ENCODE measurements at places on chromosomes 6 and 20.
A peak's percentile ranks its signal among the peaks of the same experiment; 100 is the strongest.

DNA sequence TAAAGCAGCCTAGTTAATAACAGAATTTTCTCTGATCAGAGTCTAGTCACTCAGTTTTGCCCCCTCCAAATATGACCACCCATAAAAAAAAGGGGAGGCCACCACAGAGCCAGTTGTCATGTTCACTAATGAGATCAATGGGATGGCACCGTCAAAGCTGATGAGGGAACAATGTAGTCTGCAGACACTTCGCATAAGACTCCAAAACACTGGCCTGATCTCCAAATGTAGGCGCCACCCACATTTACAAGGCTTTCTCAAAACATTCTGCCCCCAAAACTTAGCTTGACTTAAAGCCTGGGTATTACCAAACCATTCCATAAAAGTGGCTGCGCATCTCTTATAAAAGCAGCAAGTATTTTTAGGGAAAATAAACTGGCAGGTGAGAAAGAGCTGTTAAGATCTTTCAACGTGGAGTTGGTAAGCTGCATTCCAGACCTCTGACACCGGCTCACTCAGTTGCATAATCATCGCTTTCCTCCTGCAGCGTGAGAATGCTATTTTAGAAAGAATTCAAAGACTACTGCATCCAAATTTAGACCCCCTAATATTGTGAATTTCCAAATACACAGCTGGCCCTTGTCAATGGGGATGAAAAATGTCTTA, 59.3 kb downstream of the TBC1D7 start:
- no peak for DNase-seq

- no peak for DNase-seq
Measured at GRCh38 chr20:1824181-1824580, 71.0 kb upstream of the SIRPA start.

DNA sequence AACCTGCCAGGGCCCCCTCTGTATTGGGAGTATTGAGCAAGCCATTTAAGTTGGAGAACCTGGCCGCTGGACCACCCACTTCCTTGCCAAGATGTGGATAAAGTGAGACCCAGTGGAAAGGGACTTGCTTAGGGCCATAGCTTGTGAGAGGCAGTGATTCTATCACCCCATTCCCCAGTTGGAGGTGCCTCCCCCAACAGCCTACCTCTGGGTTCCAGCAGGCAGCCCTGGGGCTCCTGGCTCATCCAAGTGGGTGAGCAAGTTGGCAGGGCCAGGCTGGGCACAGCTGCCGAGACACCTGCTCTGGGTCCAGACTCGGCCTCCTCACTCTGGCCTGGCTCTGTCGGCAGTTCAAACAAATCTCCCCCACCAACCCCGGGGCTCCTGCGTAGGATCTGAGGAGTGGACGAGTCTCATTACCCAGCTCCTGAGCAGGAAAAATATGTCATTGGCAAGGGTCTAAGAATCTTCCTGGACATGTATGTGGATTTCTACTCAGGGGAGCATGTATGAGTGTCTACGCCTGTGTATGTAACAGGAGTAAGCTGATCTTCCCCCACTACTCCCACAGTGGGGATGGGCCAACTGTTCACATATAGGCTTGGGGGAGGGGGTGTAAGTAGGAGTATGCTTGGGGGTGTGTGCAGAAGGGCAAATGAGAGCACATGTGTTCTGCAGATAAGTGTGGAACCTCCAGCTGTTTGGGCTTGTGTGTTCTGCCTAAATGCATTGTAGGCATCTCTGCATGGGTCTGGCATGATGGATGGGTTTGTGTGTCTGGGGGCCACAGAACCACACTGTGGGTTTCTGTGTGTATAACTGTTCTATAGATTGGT, 1.9 kb downstream of the ID1 start:
- no peak for DNase-seq

- no peak for DNase-seq
Measured at GRCh38 chr20:46696791-46697279, 7.6 kb upstream of the TP53RK start.

DNA sequence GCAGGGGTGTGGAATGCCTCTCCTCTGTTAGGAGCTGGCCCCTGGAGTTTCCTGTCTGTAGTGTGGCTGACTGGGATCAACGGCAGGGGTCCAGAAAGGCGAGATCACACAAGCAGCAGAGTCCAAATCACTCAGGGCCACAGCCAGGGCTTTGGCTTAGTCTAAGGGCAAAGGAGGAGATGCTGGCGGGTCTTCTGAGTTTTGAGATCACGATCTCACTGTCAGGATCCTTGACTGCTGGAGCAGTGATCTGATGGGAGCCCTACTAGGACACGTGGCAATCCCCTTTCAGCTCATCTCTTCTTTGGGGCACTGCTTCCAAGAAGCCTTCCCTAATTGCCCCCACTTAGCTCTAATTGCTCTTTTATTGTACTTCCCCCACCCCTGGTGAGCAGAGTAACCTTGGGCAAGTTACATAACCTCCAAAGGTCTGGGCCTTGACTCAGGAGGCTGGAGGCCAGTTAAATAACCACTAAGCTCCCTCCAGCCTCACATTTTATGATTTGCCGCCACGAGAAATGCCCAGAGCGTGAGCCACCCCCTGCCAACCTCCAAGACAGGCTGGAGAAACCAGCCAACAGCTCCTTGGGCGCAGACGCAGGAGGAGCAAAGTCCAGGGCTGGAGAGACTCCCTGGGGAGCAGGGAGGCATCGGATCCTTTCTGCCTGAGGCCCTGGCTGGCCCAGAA, 12.0 kb downstream of the KCNK5 start:
- DNase-seq = no peak

DNA sequence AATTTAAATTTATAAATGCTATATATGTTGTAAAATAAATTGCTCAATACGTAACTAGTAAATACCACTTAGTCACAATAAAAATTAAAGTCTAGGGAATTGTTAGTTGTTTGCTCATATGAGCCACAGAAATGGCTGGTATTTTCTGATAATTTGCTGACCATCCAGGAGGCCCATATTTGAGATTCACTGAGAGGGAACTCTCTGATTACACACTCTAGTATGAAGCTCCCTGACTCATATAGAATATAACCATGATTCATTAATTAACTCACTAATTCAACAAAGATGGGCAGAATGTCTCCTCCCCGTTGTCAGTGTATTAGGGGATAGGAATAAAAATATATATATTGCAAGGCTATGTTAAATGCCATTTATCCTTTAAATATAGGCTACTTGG, 46.6 kb upstream of the TMEM30A start:
- no peak for DNase-seq

- DNase-seq = no peak
Measured at GRCh38 chr6:74717591-74717990, 488.3 kb downstream of the COL12A1 start.

DNA sequence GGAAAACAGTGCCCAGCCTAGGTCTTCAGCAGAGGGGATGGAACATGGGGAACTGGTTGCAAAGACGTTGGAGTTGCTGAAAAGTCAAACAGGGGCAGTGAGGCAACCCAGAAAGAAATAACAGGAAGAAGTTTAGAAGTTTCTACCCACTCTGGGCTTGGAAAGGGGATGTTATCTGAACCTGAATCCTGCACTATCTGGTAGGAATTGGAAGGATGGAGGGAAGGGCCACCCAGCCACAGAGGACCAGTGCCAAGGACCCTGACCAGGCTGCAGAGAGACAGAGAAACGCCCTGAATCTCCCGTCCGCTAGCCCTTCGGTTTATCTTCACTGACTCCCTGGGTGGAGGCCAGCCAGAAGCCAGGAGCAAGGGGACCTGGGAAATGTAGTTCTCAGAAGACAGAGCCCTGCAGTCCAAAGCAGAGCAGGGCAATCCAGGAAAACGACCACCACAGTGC, 217.3 kb upstream of the RREB1 start:
- DNase-seq = no peak

DNA sequence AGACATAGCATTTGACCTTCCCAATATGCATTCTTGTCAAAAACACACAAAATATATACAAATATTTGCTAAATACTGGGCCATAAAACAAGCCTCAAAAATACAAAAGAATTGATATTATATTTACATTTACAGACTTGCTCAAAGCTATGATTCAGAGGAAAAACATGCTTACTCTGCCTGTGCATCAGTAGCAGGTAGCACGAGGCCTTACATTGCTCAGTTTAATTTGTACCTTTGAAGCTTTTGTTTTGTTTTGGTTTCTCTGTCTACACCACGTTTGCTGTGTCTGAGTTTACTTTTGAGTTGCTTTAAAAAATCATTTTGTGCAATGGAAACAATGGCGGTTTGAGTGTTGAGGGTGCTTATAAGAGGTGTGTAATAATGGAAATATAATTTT, 99.3 kb downstream of the PHF3 start:
- DNase-seq = no peak

DNA sequence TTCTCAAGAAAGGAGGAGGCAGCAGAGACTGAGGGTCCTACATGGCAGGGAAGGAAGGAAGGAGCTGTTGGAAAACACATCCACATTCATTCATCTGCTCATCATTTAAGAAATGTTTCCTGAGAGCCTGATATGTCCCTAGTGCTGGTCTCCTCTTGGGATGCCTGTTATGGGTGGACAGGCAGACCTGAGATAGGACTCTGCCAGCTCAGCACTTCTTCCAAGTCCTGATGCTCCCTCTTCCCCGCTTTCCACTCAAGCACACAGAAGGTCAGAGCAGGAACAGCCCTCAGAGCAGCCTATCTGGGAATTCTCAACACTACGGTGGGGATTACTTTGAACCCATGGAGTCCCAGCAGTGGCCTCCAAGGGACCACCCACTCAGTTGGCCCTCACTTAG, 8.0 kb upstream of the SIRPD start:
- DNase-seq = no peak

DNA sequence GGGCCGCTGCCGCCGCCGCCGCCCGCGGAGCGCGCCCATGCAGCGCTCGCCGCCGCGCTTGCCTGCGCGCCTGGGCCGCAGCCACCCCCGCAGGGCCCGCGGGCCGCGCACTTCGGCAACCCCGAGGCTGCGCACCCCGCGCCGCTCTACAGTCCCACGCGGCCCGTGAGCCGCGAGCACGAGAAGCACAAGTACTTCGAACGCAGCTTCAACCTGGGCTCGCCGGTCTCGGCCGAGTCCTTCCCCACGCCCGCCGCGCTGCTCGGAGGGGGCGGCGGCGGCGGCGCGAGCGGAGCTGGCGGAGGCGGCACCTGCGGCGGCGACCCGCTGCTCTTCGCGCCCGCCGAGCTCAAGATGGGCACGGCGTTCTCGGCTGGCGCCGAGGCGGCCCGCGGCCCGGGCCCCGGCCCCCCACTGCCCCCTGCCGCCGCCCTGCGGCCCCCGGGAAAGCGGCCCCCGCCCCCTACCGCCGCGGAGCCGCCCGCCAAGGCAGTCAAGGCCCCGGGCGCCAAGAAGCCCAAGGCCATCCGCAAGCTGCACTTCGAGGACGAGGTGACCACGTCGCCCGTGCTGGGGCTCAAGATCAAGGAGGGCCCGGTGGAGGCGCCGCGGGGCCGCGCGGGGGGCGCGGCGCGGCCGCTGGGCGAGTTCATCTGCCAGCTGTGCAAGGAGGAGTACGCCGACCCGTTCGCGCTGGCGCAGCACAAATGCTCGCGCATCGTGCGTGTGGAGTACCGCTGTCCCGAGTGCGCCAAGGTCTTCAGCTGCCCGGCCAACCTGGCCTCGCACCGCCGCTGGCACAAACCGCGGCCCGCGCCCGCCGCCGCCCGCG, 730 bp downstream of the INSM1 start:
- DNase-seq = no peak

DNA sequence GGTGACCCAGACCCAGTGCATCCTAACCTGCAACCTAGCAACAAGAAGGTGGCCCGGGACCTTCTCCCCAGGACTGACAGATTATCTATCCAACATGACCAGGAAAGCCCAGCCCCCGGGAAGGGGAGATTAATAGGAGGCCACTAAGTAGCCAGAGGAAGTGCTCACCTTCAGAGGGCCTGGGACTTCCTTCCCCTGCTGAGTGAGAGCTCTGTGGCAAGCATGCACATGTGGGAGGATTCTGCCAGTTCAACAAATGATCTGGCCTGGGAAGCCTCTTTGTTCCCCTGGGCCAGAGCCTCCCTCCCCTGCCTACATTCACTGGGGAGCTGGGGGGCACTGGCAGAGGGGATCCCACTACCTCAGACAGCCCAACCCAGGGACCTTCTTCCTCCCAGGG, 39.6 kb downstream of the SHLD1 start:
- no peak for DNase-seq

DNA sequence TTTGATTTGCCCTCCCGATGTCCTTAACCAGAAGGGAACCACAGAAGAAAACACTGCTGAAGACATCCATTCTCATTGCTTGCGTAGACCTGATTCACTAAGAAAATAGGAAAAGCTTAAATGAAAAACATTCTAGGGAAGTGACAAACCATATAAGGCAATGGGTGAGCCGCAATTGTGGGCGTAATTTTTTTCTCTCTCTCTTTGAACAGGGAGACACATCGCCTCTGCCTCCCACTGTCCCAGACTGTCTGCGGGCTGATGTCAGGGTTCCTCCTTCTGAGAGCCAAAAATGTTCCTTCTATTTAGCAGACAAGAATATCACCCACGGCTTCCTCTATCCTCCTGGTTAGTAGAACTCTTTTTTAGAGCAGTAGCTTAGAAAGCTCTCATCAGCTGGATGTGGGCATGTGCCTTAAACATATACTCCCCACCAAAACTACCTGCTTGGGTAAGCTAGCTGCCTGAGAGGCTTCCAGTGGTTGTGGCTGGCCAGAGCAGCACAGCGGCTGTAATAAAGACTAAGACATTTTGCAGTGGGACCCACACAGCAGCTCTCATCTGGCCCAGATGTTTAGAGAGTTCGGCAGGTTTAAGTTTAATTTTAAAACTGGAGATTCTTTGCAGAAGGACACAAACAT, 22.7 kb upstream of the CTAGE9 start:
- DNase-seq = no peak

DNA sequence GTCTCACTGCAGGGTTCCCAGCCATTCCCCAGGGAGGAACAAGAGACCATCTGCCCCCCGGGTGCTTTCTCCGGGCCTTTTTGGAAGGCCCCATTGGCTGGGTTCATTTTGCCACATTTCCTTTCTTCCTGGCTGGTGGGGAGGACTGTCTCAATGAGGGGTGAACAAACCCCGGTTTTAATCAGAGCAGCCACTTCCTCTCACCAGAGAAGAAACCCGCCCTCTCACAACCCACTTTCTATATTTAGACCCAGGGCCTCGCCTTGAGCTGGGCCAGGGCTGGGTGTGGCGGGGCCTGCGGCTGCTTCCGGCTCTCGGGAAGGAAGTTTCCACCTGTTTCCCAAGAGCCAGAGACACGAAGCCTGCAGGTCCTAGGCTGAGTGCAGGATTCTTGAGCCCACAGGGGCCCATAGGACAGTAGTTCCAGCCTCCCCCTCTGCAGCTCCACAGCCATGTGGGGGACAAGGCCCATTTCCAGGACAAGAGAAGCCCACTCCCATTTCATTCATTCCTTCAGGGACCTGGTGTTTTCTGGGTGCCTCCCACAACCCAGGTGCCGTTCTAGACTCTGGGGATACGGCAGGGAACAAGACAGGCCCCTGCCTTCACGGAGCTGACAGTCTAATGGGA, 41.8 kb downstream of the RBM38 start:
- peak; percentile 30 for DNase-seq

- DNase-seq = no peak
Measured at GRCh38 chr6:87436435-87436834, 28.7 kb downstream of the CFAP206 start.

DNA sequence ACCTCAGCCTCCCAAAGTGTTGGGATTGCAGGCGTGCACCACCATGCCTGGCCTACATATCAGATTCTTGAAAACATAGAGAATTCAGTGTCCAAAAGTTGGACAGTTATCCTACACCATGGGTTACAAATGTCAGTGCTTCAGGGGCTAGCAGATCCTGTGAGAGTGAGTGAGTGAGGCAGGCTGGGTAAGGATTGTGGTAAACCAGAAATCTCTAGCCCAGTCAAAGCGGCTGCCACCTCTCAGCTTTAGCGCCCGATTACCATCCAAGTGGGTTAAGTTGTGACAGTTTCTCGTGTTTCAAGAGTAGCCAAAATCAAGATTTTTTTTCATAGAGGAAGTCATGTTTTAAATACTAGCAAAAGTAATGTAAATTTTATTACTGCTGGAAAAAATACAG, 21.9 kb upstream of the CSE1L start:
- DNase-seq = no peak
